Adrenal gland (tissue), 19 donors: ENCODE measurements at places on chromosomes 6 and 20. TPM values are rescaled to one million over a fixed set of nuclear protein-coding genes. Genes with fewer than 3 reads are reported as not detected.

GRCh38 chr6:110415086-110415916 is at the start of gene DDO:
DDO (minus strand) TSS chr6:110415575; CDS start chr6:110413462, 2,113 bp downstream.
- H3K27ac ChIP-seq, result peak within 1 kb of the TSS; percentile 94
- peaks cover 17% of the 10 kb centered on the region for H3K4me1 ChIP-seq
- no peaks in the 10 kb centered on the region for H3K36me3 ChIP-seq
- DNase-seq, result peak; percentile 94
- peak within 1 kb of the TSS; percentile 26 for H3K4me3 ChIP-seq

The KHDRBS2 gene
- 3.0 TPM for total RNA-seq

The VSX1 gene
- 2.2 TPM for total RNA-seq

DNA sequence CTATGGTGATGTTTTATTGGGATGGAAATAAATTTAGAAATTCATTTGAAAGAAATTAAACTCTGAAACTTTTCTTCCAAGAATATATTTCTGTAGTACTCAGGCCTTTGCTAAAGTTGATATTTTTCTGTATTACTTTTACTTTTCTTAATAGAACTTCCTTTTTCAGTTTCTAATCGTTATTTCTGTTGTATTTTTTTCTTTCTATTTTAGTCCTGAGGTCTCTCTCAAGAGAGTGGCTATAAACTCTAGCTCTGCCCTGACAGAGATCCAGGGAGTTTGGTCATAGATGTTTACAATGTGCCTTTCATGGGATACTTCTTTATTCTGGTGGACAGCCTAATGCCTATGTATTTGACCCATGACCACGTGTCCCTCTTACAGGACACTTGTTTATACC is 51.0 kb downstream of the OR2B6 start:
- H3K4me1 ChIP-seq, result no peaks in the 10 kb centered on the region
- no peak for DNase-seq
- no peaks in the 10 kb centered on the region for H3K27me3 ChIP-seq
- H3K4me3 ChIP-seq, result no peak overlapping the region
- no peak overlapping the region for H3K27ac ChIP-seq
- H3K36me3 ChIP-seq, result no peaks in the 10 kb centered on the region

The RAB32 gene
- total RNA-seq, result 40.0 TPM

The RNF39 gene
- 0.90 TPM for total RNA-seq

DNA sequence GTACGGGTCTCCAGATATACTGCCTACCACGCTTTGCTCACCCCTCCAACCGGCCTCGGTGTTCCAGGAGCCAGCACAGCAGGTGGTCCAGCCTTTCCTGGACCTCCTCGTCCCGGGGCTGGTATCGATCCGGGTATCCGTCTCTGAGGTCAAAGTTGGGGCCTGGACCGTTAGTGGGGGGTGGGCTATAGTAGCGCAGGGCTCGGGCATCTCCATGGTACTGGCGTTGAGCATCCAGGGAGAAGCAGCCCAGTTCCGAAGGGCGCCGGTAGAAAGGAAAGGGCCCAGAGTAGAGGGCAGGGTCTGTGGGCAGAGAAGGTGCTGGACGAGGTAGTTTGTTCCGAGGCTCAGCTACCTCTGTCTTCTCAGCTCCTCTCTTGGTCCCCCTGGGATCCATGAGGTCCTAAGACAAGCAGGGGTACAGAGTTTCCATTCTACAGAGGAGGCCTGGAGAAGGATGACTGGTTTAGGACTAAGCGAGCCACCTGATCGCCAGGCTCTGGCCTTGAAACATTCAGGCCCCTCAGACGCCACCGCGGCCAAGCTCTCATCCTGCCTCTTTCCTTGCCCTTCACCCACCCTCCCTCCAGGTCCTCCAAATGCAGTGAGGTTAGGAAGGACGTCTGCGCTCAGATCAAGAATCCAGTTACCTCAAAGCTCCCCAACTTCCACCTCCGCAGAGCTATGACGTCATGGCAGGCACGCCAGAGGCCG is 502 bp downstream of the DXO start:
- H3K27me3 ChIP-seq, result no peaks in the 10 kb centered on the region
- H3K36me3 ChIP-seq, result no peaks in the 10 kb centered on the region
- peak overlapping the region; percentile 82 for H3K4me3 ChIP-seq
- DNase-seq, result no peak
- H3K4me1 ChIP-seq, result peaks cover 20% of the 10 kb centered on the region

DNA sequence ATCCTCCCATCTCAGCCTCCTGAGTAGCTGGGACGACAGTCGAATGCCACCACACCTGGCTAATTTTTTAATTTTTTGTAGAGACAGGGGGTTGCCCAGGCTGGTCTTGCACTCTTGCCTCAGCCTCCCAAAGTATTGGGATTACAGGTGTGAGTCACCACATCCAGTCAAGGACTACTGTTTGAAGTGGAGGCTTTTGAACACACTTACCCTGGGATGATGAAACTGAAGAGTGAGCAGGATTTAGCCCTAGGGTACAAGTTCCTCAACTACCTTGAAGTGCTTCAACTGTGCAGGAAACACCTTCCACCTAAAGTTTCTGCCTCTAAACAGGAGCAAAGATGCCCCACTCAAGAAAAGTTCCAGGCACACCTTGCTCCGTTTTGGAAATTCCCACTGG is 15.7 kb upstream of the PARD6B start:
- H3K36me3 ChIP-seq, result no peaks in the 10 kb centered on the region
- no peak for DNase-seq
- H3K4me3 ChIP-seq, result no peak overlapping the region
- peaks cover 12% of the 10 kb centered on the region for H3K4me1 ChIP-seq
